ENCODE measurements at places on chromosomes 7 and 10. TPM values are rescaled to one million over a fixed set of nuclear protein-coding genes. Genes with fewer than 3 reads are reported as not detected.

- no peak for DNase-seq
Measured at GRCh38 chr7:40865441-40866233, 730.8 kb downstream of the SUGCT start.

- DNase-seq: peak; percentile 94
Measured at GRCh38 chr7:92763636-92764423, 72.5 kb downstream of the CDK6 start.

DNA sequence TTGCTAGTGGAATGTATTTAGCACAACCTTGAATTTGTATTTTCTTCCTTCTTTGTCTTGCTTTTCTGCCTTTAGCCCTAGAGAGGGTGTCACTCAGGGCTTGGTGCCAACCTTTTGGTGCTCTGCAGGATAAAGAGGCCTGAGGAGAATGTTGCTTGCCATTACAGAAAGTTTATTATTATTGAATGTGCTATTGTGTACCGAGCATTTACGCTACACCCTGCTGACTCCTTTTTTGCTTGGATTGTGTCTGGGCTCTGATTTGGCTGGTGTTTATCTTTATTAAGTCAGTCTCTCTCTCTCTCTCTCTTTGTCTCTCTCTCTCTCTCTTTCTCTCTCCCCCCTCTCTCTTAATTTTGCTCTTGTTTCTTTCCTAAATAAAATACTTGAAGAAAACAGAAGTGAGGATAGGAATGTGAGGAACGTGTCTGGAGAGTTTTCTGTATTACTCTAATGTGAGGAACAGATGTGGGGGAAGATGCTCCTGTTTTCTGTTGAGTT is 284.4 kb upstream of the PHYHIPL start:
- no peak for DNase-seq

GRCh38 chr7:1856161-1856887 is 186.2 kb downstream of the ELFN1 start:
- DNase-seq: no peak

- DNase-seq: no peak
Measured at GRCh38 chr7:27142580-27143022, 880 bp downstream of the HOXA5 start.

- DNase-seq: no peak
Measured at GRCh38 chr10:55358539-55358938, 557.5 kb upstream of the PCDH15 start.

- DNase-seq: peak; percentile 30
Measured at GRCh38 chr10:78634835-78635234, 433.9 kb upstream of the ZMIZ1 start.

DNA sequence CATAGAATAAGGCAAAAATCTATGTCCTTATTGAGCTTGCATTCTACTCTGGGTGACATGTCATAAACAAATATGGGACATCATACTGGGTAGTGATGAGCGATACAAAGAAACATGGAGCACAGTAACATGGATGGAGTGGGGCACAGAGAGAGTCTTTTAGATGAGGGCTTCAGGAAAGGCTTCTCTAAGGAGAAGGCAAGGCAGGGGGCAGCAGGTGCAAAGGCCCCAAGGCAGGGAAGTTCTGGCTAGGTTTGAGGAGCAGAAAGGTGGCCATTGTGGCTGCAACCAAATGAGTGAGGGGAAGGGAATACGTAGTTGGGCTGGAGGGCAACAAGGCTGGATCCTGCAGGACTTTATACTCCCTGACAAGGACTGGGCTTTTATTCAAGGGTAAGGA is 211.4 kb downstream of the HERPUD2 start:
- DNase-seq: no peak

DNA sequence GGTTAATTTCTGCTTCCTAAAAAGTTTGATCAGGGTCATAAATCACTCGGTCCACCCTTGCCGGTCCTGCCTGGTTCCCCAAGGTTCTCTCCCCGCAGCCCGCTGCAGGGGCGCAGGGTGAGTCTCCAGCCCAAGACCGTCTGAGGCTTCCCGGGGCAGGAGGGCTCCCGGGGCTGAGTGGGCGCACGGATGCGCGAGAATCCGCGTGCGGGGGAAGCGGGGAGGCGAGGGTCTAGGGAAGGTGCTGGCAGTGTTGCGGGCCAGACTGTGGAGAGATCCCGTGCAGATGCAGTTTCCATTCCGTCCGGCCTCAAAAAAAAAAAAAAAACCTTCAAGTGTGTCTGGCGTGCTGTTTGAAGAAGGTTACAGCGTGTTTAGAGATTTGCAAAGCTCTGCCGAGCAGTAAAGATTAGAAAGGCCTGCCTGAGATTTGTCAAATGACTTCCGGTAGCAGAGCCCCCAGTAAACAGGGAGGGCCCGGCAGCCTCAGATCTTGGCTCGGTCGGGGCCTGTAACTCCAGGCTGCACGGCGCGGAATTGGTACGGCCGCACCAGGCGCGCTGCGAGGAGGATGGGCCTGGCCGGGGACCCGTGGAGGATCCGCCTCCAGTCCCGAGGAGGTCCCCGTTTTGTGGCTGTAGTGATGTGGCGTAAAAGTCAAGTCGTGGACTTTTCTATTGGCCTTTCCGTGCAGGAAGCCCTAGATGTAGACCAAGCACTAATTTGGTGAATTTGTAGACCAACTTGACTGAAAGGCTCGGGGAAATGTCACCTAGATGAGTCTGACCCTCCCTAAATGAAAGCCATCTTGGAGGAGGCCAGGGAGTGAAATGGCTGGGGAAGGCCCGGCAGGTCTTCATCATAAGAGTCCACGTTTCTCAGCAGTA is 293.2 kb upstream of the NFE2L3 start:
- no peak for DNase-seq

- no peak for DNase-seq
Measured at GRCh38 chr10:23868121-23868520, 340.8 kb upstream of the KIAA1217 start.

DNA sequence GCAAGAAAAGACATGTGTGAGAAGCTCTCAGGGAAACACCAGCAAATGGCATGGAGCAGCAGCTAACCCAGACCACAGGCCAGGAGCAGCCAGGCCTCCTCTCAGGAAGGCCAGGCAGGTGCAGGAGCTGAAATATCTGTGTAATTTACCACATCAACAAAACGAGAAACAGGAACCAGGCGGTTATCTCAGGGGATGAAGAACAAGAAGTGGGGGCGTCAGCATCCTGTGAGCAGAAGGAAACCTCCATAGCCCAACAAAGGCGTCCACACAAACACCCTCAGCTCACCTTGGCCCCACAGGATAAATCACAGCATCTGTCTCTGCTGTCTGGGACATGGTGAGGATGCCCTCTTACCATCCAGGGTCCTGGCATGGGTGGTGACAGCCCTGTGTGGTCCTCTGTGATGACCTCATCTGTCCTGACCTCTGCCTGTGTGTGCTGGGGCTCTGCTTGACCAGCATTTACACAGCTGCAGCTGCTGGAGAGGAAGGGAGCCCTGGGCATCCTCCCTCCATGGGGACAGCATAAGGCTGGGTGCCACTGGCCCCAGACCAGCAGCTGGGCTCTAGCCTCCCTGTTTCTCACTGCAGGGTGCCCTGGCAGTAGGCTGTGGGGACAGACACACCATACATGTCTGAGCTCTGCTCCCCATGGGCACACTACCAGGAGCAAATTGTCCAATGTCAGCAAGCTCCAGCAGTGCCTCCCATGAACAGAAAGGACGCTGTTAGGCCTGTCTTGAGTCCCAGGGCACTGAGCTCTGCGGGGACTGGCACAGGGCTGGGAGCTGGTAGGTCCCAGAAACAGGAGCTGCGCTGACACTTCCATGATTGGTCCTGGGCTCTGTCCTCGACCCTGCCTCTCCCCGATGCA is 34.6 kb downstream of the ANXA8 start:
- DNase-seq: no peak

DNA sequence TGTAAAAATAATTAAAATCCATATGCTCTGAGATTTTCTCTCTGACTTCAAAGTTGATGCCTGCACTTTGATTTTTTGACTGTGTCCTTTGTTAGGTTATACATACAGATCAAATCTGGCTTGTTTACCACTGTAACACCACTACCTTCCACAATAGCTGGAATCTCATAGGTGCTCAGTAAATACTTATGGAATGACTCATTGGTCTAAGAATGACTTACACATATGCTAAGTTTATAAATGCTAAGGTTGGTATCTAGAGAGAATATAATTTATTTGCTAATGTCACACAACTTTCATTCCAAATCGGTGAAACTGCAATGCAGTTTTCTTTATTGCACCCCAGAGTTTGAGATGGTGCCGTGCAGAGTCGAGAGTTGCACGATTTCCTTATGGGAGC is 578.5 kb downstream of the SH2D4B start:
- DNase-seq: peak; percentile 75

DNA sequence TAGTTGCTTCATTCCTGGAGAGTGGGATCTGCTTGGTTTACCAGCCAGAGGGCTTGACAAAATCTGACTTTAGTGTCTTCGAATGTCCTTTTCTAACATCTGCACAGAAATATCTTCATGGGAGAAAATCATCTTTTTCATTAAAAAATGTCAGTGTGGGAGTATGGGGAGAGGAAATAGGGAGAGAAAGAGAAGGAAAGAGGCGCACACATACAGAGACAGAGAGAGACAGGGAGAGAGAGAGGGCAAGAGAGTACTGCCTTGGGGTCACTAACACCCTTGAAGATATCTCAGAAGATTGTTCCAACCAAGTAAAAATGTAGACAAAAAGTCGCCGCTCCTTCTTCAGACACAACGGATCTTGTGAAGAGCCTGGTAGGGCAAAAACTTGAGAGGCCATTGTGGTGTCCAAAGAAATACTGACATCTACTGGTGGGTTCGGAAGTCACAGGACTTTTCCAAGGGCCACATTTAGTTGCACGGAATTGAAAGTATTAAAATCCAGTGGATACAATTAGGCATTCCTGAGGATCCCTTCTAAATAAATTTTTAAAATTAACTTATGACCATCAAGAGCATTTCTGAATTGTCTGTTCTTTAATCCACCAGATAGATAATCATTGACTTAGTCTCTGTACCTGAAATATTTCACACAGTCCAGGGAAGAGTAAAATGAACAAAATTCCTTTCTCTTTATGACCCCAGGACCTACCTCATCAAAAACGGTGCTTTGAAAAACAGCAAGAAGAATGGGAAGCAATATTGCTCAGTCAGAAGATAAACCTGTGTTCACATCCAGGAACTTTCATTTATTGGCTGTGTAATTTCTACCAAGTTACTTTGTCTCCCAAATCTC is 29.7 kb downstream of the VIM start:
- DNase-seq: peak; percentile 67

DNA sequence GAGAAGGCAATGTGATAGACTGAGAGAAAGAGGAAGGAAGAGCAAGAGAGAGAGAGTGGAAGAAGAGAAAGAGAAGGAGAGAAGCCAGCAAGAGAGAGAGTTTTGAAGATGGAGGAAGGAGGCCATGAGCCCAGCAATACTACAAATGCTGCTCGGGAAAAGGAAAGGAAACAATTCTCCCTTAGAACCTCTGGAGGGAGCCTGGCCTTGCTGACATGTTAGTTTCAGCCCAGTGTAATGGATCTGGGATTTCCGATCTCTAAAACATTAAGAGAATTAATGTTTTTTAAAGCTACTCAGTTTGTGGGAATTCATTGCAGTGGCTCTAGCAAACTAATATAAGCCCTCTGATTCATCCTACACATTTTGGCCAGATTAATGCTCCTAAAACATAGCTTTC is 206.8 kb upstream of the MTPN start:
- no peak for DNase-seq

DNA sequence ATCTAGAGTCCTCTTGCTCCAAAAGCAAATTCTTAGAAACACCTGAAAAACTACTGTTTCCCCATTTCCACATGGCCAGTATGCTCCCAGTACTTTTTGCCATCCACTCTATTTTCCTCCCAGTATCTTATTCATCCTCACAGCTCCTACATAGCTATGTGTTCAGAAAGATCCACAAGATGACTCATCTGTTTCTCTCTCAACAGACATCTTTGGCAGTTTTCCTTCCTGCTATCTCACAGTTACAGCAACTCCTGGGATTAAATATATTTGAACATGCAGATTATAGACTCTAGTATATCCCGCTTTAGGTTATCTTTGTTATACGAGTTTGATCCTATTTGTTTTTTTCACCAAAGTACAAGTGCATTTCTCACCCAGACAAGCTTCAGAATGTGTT is 675.6 kb upstream of the POT1 start:
- peak; percentile 52 for DNase-seq

DNA sequence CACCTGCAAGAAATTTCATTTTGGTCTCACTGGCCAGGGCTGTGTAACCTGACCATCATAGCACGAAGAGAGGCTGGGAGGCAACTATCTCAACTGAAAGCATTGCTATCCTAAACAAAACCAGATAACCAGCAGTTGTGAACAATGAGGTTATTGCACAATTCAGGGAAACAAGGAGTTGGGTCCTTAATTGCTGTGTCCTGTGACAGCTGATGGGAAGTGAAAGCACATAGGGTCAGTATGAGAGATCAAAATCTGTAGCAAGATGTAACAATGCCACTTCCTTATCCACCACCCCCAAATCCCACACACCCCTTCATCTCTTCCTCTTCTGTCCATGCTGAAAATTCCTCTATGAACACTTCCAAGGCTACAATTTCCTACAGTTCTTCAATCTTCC is 80.2 kb downstream of the HTR7 start:
- DNase-seq: no peak

DNA sequence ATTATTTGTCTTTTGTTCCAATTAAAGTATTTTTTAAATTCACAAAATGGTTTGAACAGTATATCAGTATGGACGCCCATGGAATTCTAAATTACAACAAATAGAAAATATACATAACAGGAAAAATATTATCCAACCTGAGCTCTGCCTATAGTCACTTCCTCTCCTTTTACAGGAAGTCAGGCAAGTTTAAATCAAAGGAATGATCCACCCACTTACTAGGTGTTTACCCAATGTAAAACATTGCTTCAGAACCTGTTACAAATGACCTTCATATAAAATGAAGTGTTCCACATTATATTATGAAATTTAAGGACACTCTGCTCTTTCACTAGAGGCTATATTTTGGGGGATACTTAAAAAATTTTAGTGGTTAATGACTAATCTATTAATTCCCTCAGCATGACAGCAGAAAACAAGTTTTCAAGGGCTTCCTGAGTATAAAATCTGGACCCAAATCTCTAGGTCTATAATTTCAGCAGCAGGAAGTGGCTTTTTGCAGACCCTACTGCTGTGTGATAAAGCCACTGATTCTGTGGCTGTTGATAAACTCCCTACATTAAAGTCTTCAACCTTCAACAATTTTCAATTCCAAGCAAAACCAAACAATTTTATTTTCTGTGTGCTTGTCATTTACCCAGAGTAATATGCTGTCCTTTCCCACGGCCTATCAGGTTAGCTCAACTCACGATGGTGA is 722.6 kb downstream of the GATA3 start:
- DNase-seq: no peak

DNA sequence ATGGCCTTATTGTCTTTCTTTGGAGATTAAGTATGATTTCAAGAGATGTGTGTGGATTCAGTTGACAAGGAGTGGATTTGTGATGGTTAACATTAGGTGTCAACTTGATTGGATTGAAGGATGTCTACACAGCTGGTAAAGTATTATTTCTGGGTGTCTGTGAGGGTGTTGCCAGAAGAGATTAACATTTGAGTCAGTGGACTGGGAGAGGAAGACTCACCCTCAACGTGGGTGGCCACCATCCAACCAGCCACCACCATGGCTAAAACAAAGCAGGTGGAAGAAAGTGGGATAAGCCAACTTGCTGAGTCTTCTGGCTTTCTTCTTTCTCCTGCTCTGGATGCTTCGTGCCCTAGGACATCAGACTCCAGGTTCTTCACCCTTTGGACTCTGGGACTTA is 76.1 kb downstream of the GPR37 start:
- DNase-seq: no peak

GRCh38 chr7:50119815-50120637 is 27.0 kb upstream of the ZPBP start:
- DNase-seq: no peak

The BUD31 gene
- 77.7 TPM for total RNA-seq

The UPK3BL1 gene
- total RNA-seq: 7.7 TPM

The SPAM1 gene
- total RNA-seq: not detected

The PIP gene
- not detected for total RNA-seq

The NOLC1 gene
- total RNA-seq: 57.6 TPM

The CLDN15 gene
- 0.69 TPM for total RNA-seq
